ENCODE measurements at places on chromosomes 3 and 15.

GRCh38 chr3:161274691-161275298 lies 53.7 kb downstream of the NMD3 start:
- peak; percentile 37 for DNase-seq

DNA sequence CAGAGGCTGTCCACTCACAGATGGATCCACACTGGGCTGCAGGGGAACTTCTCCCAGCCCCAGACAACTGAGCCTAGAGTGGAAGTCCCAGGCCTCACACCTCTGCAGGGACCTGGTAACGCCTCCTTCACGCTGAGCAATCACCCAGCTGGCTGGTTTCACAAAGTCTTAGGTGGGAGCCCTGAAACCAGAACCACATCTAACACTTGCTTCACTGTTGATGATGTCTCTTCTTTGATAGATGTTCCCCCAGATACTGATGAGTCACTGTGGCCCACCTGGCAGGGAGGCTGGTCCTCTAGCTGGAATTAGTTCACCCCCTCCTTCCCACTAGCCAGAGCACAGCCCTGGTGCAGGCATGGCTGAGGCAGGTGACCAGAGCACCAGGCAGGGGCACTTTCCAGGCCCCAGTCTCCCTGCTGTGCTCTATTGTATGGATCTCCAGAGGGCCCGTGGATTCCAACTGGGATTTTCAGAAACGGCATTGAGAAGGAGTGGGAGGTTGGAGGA lies 33.5 kb downstream of the MYL3 start:
- no peak for DNase-seq

DNA sequence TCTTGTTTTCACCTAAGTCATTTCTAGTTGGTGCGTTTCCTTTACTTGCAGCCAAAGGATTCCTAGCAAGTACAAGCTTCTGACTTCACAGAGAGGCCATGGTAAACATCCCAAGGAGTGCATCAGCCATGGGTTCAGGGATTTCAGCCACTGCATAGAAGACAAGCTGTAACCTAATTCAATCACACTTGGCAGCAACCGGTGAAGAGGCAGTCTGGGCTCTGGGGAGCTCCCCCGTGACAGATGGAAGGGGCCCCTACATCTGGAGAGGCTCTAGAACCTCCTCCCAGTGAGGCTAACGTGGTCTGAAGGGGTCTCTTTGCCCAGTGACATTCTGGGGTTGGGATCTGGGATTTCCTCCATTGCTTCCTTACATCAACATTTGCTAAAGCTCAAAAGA lies 8.4 kb upstream of the SNRPA1 start:
- DNase-seq = no peak

DNA sequence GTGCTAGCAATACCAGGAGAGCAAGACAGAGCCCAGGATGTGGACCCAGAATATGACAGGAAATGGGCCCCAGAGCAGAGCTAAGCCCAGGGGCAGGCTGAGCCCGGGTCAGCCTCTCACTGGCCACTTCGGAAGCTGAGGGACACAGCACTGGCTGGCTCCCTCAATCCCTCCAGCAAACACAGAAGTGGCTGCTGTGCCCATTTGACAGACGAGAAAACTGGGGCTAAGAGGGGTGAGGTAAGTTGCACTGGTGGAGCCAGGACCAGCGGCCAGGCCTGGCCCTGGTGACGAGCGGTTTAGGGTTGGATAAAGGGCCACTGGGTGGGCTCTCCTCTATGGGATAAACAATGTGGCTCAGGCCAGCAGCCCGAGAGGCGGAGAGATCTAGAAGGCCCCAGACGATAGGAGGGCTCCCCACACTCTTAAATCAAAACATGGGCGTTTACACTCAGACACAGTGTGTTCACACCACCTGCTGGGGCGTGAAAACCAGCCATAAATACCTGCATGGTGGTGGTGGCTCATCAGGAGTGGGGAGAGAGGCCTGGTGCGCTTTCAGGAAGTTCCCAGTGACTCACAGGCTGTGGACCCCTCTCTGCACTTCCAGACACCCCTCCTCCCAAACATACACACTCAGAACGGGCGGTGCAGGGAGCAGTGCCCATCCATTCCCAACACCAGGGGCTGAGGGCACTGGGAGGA lies 12.0 kb upstream of the LINGO1 start:
- no peak for DNase-seq
